ENCODE measurements at places on chromosomes 5 and 9.

DNA sequence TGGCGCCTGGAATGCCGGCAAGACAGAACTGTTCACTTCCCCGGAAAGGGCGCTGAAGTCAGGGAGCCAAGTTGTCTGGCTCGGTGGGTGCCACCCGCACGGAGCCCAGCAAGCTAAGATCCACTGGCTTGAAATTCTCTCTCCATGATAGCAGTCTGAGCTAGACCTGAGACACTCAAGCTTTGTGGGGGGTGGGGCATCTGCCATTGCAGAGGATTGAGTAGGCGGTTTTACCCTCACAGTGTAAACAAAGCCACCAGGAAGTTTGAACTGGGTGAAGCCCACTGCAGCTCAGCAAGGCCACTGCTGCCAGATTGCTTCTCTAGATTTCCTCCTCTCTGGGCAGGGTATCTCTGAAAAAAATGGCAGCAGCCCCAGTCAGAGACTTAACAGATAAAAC lies 277.4 kb downstream of the SLCO4C1 start:
- DNase-seq: no peak

- DNase-seq: no peak
Measured at GRCh38 chr5:96284727-96285389, 148.2 kb downstream of the PCSK1 start.

DNA sequence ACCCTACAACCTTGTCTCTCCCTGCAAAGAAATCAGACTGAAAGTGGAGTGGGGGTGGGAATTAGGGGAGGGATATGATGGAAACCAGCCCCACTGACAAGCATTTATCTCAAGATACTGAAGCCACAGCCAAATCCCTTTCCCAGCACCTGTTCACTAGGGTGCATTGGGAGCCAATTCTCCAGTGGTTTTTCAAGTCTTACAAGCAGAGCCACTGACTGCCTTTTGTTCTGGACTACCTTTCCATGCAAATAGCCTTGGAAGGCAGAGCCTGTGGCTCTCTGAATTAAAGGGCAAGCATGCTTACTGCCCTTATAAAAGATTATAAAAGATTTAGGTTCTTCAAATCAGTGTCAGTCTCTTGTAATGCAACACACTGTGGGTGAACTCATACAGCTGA lies 8.8 kb upstream of the GGTA1 start:
- DNase-seq: no peak

GRCh38 chr9:109440117-109440515 lies 58.0 kb downstream of the PTPN3 start:
- DNase-seq: no peak

DNA sequence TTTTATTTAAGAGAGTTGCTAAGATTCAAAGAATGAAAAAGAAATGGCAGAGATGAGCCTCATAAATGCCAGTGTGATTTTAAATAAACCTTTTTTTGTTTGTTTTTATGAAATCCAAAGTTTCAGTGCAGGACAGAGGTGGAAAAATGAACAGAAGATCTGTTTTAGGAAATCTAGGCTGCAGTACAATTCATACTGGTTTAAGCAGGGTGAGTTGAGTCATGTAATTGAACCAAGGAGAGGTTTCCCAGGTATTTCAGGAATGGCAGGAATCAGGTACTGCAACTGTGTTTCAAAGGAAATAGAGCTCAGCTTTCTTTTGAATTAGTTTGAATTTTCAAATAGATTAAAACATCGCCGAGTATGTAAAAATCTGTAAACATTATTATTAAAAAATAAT lies 3.0 kb upstream of the ANKRD31 start:
- no peak for DNase-seq

- DNase-seq: no peak
Measured at GRCh38 chr9:79083621-79084020, 488.1 kb upstream of the TLE4 start.
